ENCODE measurements at places on chromosomes 5 and 9.

- DNase-seq: no peak
Observed at GRCh38 chr9:21570643-21571275, 88.6 kb upstream of the IFNE start.

- DNase-seq: no peak
Observed at GRCh38 chr9:36559036-36559695, 13.5 kb upstream of the MELK start.

- no peak for DNase-seq
Observed at GRCh38 chr5:176781638-176782570, 28.5 kb upstream of the UNC5A start.

DNA sequence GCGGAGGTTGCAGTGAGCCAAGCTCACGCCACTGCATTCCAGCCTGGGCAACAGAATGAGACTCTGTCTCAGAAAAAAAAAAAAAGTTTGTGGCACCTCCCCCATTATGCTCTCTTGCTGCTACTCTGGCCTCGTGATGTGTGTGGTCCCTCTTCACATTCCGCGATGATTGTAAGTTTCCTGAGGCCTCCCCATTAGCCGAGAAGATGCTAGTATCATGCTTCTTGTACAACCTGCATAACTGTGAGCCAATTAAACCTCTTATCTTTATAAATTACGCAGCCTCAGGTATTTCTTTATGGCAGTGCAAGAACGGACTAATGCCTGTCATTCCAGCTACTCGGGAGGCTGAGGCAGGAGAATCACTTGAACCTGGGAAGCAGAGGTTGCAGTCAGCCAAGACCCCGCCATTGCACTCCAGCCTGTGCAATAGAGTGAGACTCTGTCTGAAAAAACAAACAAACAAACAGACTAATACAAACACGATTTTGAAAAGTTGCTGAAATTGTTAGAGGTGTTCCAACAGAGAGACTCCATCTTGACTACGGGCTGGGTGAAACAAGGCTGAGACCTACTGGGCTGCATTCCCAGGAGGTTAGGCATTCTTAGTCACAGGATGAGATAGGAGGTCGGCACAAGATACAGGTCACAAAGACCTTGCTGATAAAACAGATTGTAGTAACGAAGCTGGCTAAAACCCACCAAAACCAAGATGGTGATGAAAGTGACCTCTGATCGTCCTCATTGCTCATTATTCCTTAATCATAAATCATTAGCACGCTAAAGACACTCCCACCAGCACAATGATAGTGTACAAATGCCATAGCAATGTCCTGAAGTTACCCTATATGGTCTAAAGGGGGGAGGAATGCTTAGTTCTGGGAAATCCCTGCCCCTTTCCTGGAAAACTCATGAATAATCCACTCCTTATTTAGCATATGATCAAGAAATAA, 8.3 kb upstream of the AFF4 start:
- DNase-seq: no peak

GRCh38 chr9:8351436-8351835, 551.9 kb upstream of the DMAC1 start:
- DNase-seq: no peak

DNA sequence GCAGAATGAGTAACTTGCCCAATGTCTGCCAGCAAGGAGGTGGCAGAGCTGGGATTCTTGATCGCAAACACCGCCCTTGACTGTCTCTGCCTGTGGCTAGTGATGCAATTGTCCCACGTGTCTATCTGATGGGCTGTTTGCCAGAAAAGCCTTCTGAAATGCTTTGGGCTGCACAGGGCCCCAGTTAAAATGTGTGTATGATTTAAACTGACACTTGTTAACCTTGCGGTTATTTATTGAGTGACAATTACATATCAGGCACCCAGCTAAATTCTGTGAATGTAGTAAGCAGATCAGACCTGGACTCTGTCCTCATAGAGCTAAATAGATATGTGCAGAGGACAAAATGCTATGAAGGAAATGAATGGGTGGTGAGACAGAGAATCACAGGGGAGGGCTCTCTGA, 11.6 kb upstream of the IL12B start:
- peak; percentile 72 for DNase-seq

- DNase-seq: no peak
Observed at GRCh38 chr5:81786496-81786895, 35.6 kb upstream of the SSBP2 start.

DNA sequence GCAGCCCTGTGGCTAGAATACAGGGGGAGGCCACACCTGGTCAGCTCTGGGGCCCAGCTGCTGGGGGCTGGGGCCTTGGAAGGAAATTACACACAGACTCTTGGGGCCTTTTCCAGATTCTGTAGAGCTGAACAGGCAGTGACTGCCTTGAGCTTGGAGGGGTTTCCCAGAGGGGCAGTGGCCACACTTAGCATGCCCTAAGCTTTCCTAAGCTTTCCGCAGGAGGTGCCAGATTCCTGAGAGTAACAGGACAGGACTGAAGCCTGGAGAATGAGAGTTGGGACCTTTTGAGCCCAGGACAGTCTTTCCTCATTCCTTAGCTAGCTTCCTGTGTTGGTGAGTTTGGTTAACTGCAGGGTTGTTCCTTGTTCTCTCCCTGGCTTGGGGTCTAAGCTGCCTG, 1.4 kb downstream of the TBC1D13 start:
- no peak for DNase-seq

DNA sequence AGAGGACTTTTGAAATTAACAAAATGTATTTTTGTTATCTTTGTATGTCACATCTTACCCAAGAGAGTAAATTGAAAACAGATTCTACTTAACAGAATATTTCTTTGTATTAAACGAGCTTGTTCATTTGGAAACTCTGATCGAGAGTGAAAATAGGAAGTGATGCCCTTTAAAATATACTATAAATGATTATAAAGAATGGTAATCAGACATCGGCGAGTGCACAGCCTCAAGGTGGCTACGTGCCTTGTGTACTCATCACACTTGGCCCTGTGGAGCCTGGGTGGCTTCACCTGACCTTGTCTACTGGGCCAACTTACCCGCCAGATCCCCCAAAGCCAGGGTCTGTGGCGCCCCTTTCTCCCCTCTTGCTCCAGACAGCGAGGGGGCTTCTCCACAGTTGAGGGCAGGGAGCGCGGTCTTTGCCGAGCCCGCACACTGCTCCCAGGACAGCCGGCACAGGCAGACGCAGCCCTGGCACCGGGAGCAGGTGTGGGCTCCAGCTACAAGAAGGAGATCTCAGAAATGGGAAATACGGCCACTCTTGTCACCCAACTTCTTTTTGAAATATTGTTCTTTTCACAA, 243.2 kb downstream of the CEMIP2 start:
- no peak for DNase-seq

GRCh38 chr9:72254901-72255545, 105.8 kb downstream of the GDA start:
- DNase-seq: no peak

GRCh38 chr5:90861843-90862586, 303.4 kb downstream of the ADGRV1 start:
- DNase-seq: no peak

DNA sequence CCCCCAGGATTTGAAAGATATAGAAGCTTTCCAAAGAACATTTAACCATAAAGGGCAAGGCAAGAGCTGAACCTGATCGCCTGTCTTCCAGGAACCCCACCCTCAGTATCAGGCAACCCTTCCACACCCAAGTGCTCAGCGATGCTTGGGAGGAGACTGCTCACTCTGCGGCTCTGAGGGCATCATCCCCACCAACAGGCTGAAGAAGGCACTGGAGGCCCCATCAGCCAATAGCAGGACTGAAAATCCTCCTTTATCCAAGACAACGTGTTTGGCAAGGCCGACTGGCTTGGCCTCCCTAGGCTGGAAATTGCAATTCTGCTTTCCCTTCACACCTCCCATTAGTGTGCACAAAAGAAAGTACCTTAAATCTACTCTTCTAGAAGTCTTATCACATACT, 1.4 kb upstream of the PPP2CA start:
- peak; percentile 40 for DNase-seq

DNA sequence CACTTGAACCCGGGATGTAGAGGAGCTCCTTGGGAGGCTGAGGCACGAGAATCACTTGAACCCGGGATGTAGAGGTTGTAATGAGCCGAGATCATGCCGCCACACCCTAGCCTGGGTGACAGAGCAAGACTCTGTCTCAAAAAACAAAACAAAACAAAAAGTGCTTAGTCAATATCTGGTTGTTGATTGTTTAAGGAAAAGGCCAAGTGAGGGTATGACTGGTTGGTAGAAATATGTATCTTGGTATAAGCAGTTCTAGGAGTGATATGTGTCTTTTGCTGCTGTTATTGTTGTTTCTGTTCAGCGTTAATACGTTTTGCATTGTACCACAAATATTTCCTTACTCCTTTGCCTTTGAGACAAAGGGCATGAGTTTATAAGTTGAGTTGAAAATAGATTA, 210.7 kb upstream of the DMRT1 start:
- no peak for DNase-seq

GRCh38 chr5:124581738-124582560, 164.5 kb downstream of the ZNF608 start:
- DNase-seq: no peak

DNA sequence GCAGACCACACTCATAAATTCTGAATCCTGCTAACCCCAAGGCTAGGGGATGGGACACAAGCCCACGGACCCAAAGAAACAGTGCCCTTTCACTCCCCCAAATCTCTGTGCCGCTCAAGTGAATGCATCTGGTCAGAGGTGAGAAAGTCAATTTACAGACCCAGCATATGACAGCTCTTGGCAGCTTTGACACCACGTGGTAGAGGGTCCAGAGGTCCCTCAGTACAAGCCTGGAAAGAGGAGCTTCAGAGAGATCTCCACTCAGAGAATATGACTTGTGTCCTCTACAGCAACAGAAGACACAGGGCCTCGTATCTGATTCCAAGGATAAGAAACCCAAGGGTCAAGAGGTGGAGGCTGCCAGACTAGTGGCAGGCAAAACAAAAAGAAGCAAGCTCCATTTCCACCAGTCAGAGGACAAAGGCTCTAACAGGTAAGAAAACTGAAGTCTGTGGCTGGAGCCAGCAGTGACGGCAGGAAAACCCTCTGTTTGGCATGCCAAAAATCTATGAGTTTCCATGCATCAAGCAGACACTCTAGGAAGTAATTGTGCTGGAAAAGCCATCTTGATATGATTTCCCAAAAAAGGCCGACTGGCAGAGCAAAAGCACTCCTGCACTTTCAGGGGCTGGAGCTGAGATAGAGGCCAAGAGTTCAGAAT, 138.7 kb downstream of the UGCG start:
- DNase-seq: no peak

DNA sequence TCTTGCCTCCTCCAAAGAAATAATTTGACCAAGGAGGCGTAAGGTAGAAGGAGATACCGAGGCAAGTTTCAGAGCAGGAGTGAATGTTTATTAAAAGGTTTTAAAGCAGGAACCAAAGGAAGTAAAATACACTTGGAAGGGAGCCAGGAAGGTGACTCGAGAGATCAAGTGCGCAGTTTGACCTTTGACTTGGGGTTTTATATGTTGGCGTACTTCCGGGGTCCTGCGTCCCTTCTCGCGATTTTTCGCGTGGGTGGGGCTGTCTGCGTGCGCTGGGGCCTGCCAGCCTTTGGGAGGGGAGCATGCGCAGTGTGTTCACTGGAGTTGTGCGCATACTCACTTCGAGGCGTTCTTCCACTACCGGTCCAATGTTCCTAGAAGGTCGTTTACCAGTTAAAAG, 166.0 kb upstream of the IRX2 start:
- no peak for DNase-seq

- no peak for DNase-seq
Observed at GRCh38 chr9:129570450-129571297, 50.2 kb downstream of the C9orf50 start.

GRCh38 chr9:37187292-37187691, 66.9 kb downstream of the ZCCHC7 start:
- DNase-seq: no peak

DNA sequence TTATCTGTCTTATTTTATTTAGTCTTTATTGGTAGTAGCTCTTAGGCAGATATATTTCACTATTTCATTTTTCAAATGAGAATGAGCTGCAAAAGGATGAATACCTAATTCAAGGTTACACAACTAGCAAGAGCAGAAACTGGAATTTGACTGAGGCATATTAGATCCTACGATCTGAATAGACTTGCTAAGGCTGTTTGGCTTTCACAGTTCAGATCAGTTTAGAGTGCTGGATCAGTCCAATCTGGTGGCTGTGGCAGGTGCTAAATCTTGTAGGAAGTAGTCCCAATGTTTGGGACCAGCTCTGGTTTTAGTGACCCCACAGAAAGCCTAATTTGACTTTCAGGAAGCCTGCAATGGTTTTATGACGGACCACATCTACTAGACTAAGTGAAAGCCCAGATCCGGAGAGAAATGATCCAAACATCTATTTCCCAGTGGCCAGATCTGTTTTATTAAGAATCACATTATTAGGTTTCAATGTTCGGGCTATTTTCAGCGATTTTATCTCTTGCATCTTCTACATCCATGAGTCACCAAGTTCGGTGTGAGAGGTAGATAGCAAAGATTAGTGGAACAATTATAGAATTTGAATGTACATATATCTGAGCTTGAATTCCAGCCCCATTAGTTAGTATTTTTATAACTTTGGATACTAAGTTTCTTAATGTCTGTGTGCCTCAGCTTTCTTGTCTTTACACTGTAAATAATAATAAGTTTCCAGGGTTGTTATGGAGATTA, 359.5 kb downstream of the ADGRV1 start:
- DNase-seq: no peak

DNA sequence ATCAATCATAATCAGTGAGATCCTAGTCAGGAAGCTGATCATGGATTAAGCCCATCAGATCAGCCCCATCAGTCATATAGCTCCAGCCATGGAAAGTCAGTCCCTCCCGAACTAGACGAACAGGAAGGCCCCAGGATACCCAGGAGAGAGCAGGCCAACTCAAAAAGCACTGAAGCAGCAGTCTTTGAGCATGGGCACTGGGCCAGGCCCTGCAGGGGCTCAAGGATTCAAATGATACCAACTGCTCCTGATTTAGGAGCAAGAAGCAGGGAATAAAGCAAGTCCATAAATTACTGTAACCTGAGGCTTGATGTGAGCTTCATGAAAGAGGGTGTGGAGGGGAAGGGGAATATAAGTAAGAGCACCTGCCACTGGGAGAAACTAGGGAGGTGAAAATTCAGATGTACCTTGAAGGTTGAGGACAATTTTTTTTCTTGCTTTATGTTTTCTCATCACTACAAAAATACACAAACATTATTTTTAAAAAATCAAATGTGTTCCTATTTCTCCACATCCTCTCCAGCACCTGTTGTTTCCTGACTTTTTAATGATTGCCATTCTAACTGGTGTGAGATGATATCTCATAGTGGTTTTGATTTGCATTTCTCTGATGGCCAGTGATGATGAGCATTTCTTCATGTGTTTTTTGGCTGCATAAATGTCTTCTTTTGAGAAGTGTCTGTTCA, 115.2 kb downstream of the SIL1 start:
- DNase-seq: no peak

DNA sequence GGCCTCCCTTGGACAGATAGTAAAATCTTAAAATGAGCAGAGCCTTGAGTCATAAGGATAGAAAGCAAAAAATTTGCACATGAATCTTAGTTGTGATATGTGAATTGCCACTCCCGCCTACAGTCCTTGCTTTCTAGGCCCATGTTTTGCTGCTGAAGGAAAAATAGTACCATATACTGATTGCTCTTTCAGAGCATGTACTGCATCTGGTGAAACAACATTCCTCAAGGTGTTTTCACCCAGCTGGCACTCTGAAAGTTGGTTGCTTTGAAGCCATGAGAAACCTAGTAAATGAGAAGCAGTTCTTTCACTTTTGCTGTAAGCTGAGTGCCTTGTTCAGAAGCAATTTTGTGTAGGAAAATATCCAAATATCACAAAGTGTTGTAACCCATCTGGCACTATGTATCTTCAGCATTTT, 10.3 kb downstream of the CDC37L1 start:
- no peak for DNase-seq

GRCh38 chr5:17249029-17249634, 31.7 kb downstream of the BASP1 start:
- DNase-seq: no peak
